ENCODE measurements at places on chromosomes 5 and 9.

- no peak for DNase-seq
Measured at GRCh38 chr5:149999866-150000255, 593 bp downstream of the TIGD6 start.

DNA sequence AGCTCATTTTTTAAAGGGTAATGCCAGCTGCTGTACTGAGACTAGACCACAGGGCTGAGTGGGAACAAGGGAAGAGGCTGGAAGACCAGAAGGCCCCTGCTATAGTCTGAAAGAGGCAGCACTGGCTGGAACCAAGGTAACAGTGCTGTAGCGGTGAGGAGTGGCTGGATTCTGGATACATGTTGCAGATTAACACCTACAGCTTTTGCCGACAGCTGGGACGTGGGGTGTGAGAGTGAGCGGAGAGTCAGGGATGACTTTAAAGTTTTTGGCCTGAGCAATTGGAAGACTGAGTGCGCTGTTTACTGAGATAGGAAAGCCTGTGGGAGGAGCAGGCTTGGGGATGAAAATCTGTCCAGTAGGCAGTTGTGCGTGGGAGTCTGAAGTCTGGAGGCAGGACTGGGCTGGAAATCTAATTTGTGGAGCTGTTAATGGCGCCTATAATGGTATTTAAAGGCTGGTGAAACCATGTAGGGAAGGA, 26.5 kb downstream of the AQP7 start:
- no peak for DNase-seq

DNA sequence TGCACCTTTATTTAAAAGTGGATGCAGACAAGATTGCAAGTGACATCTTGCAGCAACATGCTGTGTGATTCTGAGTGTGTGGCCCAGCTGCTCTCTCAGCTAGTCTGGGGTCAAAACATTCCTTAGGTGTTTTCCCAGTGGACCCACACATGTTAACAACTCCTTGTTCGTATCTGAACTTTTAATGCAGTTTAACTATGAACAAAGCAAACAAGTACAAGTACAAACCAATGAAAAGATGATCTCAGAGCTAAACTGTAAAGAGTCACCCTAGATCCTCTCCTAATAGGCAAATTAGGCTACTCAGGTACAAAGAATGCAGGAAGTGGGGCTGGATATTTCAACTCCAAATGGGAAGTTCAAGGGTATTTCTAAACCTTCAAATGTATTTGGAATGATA, 108.4 kb downstream of the ENTREP1 start:
- no peak for DNase-seq

GRCh38 chr9:103615994-103616393, 478.1 kb upstream of the SMC2 start:
- DNase-seq = no peak

- no peak for DNase-seq
Measured at GRCh38 chr5:108567429-108567828, 180.3 kb upstream of the FER start.

DNA sequence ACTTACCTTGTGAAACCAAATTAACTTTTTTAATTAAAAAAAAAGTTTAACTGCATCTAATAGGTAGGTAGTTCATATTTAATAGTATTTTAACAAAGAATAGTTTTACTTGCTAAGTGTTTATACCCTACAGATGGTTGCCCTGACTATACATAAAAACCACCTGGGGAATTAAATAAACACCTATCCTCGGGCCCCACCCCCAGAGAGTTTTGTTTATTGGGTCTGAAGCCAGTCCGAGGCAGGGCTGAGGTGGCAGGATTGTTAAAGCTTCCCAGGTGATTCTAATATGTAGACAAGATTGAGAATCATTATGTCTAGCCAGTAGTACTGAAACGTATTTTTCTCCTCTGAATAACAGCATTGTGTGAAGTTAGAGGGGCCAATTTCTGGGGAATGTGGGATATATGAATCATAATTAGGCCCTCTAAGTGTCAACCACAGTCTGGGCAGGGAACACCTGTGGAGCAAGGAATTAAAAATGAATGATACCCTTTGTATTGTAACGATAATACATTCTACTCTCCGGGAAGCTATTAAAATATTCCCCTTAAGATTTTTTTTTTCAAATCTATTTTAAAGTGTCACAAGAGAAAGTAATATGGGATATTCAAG, 5.6 kb upstream of the PAM start:
- no peak for DNase-seq

GRCh38 chr9:35940458-35941407, 17.2 kb downstream of the OR2S2 start:
- DNase-seq = no peak

GRCh38 chr5:73987915-73988314, 361.9 kb downstream of the ARHGEF28 start:
- DNase-seq = no peak

DNA sequence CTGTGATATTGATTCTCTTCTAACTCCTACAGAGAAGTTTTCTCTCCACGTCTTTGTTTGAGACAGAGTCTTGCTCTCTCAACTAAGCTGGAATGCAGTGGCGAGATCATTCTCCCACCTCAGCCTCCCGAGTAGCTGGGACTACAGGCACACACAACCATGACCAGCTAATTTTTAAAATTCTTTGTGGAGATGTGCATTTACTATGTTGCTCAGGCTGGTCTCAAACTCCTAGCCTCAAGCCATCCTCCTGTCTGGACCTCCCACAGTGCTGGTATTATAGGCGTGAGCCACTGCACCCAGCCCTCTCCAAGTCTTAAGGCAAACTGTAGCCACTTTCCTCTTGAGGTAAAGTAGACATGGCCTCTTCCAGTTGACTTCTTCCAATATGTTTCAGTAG, 72.2 kb downstream of the SNX18 start:
- no peak for DNase-seq

DNA sequence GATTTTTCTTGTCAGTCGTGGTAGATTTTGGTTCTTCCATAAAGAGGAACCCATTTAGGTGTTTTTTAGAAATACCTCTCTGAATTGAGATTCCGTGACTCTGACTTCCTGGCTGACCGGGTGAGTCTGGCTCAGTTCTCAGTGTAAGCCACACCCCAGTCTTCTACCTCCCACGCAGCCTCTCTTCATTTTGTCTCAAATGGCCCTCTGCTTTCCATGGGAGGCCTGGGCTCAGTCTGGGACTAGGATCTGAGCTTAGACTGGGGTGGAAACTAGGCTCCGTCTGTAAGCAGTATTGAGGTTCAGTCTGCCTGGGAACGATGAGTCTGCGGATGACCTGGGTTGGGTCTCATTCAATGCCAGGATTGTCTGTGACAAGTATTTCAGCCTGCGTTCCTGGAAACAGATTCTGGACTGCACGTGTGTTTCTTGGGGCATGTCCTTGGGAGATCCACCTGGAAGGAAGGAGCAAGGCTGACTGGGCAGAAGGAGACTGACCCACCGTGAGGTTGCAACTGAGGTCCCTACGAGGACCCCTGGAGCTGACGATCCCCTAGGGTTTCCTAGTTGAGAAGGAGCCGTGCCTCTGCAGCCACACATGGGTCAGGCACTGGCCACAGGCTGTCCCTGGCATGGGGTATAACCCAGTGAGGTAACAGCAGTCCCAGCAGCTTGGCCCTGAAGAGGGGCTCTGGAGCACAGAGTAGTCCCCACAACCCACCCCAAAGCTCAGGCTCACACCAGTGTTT, 12.4 kb upstream of the CRB2 start:
- DNase-seq = no peak

GRCh38 chr5:58122848-58123392, 337.0 kb downstream of the PLK2 start:
- DNase-seq = peak; percentile 8

DNA sequence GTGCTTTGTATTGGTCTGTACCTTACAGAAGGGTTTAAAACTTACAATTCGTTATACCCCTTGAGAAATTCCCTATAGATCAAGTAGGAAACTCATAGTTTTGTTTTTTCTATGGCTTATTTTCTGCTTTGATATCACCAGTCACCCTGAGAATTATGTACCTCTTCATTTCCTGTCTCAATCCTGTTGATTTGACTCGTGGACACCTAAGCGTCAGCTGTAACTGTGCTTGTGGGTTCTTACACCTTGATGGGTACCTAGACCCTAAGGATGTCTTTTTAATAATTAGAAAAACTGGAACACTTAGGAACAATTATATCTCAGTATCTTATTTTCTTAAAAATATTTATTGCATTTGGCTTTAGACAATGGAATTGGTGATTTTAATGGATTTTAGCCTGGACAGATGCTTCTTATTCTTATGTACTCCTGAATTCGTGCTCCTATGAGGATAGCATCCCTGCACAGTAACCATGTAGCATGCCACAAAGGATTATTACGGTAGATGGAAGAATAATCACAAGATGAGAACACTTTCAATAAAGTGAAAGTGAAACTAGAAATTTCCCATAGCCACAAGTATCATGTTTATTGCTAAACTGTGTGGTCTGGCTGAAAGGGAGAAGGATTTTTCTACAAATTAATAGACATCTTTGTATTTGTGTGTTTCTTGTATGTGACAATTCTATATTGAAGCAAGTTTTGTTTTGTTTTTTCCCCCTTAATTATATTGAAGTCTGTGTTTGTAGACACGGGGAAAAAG, 1920.3 kb upstream of the WWC1 start:
- no peak for DNase-seq

- DNase-seq = no peak
Measured at GRCh38 chr5:154966081-154966841, 25.4 kb downstream of the MRPL22 start.

GRCh38 chr5:110361471-110361870, 365.0 kb downstream of the TMEM232 start:
- DNase-seq = no peak

DNA sequence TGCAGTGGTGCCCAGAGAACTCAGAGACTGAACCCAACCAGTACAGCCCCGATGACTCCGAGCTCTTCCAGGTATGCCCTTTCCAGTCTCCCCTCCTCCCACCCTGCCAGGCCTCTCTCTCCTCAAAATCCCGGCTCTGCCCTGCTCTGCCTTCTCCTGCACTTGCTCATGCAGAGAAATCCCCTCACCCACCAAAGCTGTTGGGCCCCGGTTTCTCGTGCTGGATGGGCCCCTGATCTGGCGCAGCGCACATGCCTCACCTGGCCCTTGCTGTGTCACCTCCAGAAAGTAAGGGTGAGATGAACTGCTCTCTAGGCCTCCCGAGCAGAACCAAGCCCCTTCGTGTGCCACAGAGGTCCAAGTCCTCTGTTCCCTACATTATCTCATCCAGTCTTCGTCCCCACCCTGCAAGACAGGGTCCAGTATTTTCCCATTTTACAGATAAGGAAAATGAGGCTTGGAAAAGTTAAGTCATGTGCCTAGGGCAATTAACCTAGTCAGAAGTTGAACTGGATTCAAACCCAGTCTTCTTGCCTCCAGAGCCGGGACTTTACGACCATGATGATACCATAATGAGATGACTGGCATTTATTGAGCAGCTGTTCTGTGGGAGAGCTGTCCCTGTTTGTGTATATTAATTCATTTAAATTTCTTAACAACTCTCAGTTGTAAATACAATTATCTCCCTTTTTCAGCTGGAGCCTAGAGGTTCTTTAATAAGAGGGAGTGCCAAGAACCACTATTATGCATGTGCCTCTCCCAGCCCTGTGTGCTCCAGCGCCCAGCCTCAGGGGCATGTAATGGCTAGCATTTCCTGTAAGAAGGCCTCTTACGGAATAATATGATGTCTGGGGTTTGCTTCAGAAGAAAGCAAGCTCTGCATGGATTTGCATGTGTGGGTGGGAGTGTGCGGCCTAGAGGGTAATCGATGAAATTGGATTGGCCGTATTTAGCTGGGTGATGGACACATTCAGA, 90.7 kb downstream of the PPARGC1B start:
- DNase-seq = no peak

DNA sequence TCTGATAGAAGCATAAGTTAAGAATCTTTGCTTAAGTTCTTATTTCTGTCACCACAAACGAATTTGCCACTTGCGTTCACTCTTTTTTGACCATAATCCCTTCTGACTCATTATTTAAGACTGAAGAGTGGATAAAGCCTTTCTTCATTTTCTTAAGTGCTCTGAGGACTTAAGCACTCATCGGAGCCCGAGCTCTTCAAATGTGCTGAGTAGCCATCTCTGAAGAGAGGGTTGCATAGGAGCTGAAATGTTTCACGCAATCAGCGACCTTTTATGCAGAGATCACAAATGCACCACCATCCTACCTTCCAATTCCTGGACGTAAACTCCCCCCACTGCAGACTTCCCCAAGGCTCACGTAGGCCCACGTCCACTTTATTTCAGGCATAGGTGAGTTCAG, 699.2 kb downstream of the IRX1 start:
- DNase-seq = no peak

DNA sequence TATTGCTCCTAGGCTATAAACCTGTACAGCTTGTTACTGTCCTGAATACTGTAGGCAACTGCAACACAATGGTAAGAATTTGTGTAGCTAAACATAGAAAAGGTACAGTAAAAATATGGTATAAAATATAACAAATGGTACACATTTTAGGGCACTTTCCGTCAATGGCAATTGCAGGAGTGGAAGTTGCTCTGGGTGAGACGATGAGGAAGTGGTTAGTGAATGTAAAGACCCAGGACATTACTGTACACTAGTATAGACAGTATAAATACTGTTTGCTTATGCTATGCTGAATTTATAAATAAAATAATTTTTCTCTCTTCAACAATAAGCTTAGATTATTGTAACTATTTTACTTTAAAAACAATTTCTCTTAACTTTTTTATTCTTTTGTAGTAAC, 15.6 kb upstream of the ADRB2 start:
- no peak for DNase-seq

DNA sequence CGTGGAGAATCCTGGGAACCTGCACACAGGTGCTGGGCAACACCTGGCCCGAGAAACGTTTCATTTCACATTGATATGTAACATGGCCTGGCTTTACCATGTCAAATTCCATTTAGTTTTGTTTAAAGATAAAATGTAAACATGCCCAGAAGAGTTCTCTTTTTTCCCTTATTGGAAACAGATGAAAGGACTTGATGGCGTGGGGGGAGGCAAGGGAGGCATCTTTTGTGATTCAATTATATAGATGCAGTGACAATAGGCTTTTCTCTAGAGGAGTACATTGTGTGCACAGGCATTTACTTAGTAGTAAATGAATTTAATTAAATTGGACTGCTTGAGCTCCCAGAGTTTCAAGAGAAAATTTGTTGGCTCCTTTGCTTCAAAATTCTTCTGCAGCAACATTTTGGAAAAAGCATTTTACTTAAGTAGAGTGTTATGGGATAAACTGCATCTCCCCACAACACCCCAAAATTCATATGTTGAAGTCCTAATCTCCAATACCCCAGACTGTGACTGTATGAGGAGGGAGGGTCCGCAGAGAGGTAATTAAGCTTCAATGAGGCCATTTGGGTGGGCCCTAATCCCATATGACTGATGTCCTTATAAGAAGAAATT, 254.3 kb upstream of the NFIL3 start:
- peak; percentile 52 for DNase-seq

GRCh38 chr9:130689572-130689936, 4.0 kb upstream of the EXOSC2 start:
- no peak for DNase-seq

- DNase-seq = no peak
Measured at GRCh38 chr5:18772475-18772874, 1138.2 kb downstream of the TAF11L14 start.
